ENCODE measurements at places on chromosomes 4 and X.
A peak's percentile ranks its signal among the peaks of the same experiment; 100 is the strongest.

DNA sequence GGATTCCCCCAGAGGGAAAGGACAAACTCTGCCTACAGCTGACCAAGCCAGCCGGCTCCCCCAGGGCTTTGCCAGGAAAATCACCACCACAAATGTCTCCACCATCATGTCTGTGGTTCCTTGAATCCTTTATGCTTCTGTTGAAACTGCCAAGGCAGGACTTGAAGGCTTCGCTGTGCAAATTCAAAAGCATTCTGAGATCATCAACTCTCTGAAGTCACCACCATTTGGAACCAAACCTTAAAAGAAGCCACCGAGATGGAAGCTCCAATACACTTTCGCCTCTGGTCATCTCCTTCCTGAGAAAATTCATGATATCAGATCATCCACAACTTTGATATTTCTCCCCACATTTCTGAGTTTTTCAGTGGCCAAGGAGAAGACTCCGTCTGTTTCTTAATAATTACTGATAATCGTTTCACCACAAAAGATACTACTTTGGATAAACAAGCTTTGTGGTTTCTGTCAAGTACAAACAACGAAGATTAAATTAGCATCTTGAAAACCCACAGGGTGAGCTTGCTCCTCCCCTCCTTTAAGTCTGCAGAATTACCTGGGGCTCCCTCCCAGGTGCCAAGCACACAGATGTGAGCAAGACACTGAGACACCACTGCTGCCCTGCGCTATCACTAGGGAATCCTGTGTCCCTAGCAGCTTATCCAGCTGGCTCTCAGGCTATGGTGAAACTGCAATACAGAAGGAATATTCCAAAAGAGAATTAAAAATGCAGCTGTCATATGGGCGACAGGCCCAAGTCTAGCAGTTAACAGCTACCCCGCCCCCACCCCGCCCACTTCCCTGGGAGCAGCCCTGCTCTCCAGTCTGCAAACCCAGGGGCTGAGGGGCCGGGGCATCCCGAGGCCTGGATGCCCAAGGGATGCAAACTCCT is 125.0 kb upstream of the TBL1X start:
- peak; percentile 77 for DNase-seq

GRCh38 chr4:101806914-101807313 is 16.4 kb downstream of the BANK1 start:
- DNase-seq, result no peak

DNA sequence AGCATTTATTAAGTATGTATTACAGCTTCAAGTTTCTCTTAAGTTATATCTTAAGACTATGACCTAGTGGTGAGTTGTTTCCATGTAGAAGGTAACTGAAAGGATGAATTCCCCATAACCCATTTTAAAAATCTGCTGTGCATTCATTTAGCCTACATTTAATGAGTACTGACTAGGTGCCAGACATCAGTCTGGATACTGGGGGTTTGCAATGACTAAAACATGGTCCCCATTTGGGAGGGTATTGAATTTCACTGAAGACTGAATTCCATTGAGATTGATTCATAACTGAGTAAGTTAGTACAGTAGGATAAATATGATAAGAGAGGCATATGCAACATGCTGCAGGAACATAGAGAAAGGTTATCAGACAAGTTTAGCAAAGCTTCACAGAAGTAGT is 241.5 kb downstream of the FRAS1 start:
- peak; percentile 24 for DNase-seq

- DNase-seq, result peak; percentile 44
Observed at GRCh38 chr4:174193438-174194374, 89.8 kb downstream of the FBXO8 start.

DNA sequence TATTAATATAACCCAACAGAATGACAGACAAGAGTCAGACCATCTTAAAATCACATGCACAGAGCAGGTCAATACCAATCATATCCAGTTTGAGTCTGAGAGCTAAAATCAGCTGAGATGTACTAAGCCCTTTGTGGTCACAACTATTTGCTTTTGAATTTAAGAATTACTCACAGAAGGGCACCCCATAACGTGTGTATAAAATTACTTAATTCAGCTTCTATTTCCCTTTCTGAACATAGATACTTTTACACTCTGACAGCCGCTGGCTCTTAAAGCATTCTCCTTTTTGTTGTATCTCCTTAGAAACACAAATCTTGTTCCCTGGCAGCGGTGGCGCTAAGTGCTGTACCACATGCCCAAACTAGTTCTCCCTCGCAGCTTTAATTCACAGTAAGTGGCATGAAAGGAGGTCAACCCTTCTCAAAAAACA is 14.8 kb upstream of the PPARGC1A start:
- no peak for DNase-seq

- no peak for DNase-seq
Observed at GRCh38 chr4:53956454-53956853, 108.0 kb downstream of the CHIC2 start.
